Nephron progenitor cell (in vitro differentiated cells): ENCODE measurements at places on chromosomes 5 and 9.

DNA sequence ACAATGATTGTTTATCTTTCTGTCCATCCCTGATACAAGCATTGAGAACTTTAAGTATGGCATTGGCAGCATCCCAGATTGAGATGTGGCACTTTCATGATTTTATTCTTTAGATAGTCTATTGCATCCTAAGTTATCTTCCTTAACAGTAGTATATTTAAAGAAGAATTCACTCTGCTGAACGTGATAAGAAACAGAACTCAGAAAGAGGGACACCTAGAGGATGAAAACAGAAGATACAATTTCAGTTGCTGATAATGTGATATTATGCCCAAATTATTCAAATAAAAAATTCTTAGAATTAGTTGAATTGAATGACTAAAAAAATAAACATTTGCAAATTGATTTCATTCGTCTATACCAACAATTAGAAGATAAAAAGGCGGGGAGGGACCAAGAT, 218.1 kb upstream of the DMRTA1 start:
- no peaks in the 10 kb centered on the region for H3K4me1 ChIP-seq
- DNase-seq = no peak
- H3K27ac ChIP-seq = no peak overlapping the region
- no peak overlapping the region for H3K4me3 ChIP-seq
- peaks cover 5% of the 10 kb centered on the region for H3K27me3 ChIP-seq
- H3K36me3 ChIP-seq = peaks cover 7% of the 10 kb centered on the region

DNA sequence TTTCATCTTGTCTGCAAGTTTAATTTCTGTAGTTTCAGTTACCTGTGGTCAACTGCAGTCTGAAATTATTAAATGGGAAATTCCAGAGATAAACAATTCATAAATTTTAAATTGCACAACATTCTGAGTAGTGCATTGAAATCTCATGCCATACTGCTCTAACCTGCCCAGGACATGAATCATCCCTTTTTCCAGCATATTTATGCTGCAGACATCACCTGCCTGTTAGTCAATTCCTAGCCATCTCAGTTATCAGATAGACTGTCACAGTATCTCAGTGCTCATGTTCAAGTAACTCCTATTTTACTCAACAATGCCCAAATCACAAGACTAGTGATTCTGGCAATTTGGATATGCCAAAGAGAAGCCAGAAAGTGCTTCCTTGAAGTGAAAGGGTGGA, 223.0 kb upstream of the GRIA1 start:
- H3K36me3 ChIP-seq = no peaks in the 10 kb centered on the region
- H3K4me3 ChIP-seq = no peak overlapping the region
- DNase-seq = no peak
- no peak overlapping the region for H3K27ac ChIP-seq
- H3K4me1 ChIP-seq = no peaks in the 10 kb centered on the region

DNA sequence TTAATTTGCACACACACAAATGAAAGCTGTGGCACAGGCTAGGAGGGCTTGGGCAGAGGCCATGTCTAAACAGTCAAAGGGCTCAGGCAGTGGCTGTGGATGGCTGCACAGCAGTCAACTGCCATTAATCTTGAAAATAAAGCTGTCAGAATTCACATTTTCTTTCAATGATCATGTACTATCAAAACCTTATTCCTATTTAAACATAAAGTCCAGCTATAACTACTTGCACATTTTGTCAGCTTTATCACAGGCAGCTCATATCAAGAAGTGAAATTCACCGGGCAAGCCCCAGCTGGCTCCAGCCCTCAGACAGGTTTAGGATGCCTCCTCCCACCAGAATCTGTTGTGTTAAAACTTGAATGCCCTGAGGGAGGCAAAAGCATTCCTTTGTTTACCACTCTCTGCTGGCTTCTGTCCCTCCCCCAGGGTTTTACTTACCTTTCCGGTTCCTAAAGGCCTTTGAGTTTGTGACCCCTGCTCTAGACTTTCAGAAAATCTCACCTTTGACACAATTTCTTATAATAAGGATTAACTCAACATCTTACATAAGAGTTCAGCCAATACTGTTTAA, 54.9 kb upstream of the GRAMD2B start:
- peaks cover 71% of the 10 kb centered on the region for H3K4me1 ChIP-seq
- peak; percentile 35 for DNase-seq
- no peaks in the 10 kb centered on the region for H3K36me3 ChIP-seq
- H3K4me3 ChIP-seq = peak overlapping the region; percentile 30
- H3K27me3 ChIP-seq = no peaks in the 10 kb centered on the region
- H3K27ac ChIP-seq = peak overlapping the region; percentile 71

- peaks cover 12% of the 10 kb centered on the region for H3K36me3 ChIP-seq
- H3K27ac ChIP-seq = no peak overlapping the region
- no peak for DNase-seq
- H3K4me3 ChIP-seq = peak overlapping the region; percentile 31
Measured at GRCh38 chr9:78295177-78295575, 1.7 kb upstream of the PSAT1 start.

GRCh38 chr9:123096987-123097386, 63.5 kb downstream of the GPR21 start:
- H3K27ac ChIP-seq = no peak overlapping the region
- H3K4me3 ChIP-seq = no peak overlapping the region

DNA sequence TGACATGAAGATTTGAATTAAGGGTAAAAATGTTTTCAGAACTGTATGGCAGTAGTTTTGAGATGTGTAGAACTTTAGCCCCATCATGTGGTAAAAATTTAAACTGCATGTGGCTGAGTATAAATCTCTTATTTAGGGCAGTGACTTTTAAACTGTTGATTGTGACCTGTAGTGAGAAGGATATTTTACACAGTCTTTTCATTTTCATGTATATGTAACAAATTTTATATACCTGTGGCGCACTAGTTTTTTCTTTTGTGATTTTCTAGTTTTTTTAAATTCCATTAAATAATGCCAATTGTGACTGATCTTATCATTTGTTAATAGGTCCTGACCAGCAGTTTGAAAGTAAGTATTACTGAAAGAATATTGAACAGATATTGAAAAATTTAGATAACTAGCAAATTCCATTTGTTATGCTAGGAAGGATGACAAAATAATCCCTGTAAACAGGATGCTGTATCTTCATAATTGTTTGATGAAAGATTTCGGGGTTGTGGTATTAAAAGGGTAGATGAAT, 47.2 kb downstream of the GPBP1 start:
- peaks cover 6% of the 10 kb centered on the region for H3K4me1 ChIP-seq
- H3K4me3 ChIP-seq = no peak overlapping the region
- H3K27me3 ChIP-seq = no peaks in the 10 kb centered on the region
- H3K36me3 ChIP-seq = peaks cover 44% of the 10 kb centered on the region

DNA sequence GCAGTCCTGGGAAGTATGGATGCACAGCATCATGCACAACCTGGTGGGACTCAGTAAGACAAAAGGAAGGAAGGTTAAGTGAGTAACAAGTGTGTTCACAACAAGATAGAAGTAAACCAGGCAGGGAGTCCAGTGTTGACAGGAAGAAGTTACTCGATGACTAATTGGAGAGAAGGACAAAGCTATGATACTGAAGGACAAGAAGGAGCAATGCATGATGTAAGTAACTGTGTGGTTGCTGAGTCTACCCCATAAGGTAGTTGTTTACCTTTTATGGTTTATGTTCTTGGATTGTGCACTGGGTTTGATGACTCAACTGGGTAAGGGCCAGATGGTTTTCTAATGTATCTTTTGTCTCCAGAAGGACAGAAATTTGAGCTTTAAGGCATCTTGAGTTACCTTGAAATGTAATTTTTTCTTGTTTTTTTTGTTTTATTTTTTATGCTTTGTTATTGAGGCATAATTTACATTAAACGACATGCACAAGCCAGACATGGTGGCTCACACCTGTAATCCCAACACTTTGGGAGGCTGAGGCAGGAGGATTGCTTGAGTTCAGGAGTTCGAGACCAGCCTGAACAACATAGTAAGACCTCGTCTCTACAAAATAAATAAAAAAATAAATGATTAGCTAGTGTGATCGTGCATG, 89.2 kb upstream of the CAST start:
- no peak overlapping the region for H3K27ac ChIP-seq
- H3K36me3 ChIP-seq = no peaks in the 10 kb centered on the region
- H3K4me3 ChIP-seq = no peak overlapping the region

DNA sequence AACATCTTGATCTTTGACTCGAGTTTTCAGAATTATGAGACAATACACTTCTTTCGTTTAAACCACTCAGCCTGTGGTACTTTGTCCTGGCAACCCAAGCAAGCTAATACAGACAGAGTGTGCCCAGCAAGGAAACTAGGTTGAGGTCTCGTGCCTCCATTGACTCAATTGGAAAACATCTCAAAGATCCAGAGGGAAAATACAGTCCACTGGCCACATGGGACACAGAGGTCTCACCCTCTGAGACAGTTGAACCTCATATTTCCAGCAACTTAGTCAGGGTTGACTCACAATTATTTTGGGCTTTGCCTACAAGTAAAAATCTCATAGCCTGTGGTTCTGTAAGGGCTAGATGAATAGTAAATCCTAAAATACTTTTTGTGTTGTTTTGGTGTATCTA, 631.5 kb downstream of the MTRR start:
- no peaks in the 10 kb centered on the region for H3K4me1 ChIP-seq
- H3K27ac ChIP-seq = no peak overlapping the region
- no peaks in the 10 kb centered on the region for H3K27me3 ChIP-seq
- peaks cover 11% of the 10 kb centered on the region for H3K36me3 ChIP-seq
- DNase-seq = no peak

DNA sequence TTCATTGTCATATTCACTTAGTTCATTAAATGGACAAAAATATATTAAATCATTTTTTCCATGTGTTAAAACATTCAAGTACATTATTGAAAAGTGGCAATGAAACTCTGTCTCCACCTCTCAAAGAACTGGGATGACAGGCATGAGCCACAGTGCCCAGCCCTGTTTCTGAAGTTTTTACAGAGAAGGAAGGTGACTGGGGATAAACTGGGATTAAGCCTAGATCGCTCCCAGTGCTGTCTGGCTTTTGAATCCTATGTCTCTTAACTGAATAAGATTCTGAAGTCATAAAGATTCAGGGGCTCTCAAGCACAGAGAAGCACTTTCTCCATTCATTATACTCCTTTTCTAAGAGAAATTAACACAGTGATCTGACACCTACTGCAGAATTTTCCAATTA, 88.3 kb downstream of the SLC38A9 start:
- H3K4me1 ChIP-seq = peaks cover 29% of the 10 kb centered on the region
- no peak overlapping the region for H3K4me3 ChIP-seq
- DNase-seq = no peak
- no peak overlapping the region for H3K27ac ChIP-seq
- H3K27me3 ChIP-seq = no peaks in the 10 kb centered on the region

DNA sequence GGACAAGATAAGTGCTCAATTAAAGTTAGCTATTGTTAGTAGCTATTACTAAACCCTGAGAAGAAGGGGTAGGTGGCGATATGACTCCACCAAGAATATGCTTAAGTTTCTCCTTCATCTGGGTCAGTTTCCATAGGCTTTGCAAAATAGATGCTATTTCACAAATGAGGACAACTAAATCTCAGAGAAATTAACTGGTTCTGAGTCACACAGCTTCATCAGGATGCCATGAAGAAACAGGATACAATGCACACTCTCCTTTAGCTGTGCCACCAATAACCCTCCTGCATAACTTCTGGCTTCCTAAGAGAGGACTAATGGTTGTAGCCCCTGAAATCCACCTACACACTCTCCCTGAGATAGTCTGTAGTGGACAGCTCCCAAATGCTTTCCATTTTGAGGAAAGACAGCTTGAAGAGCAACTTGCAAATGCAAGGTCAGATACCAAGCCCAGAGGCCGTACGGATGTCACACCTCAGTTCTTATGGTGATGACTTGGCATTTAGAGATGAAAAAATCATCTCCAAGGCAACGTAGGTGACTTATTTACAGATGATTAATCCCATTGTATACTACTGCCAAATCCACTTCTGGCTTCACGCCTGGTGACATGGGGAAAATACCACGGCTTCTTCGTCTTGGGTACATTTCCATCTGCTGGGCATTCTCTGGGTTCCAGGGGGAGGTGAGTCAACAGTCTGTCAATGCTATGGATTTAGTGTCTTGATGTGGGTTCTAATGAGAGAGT, 251.4 kb upstream of the IL12B start:
- no peaks in the 10 kb centered on the region for H3K4me1 ChIP-seq
- H3K4me3 ChIP-seq = no peak overlapping the region
- no peaks in the 10 kb centered on the region for H3K36me3 ChIP-seq
- no peak overlapping the region for H3K27ac ChIP-seq

- H3K4me1 ChIP-seq = peaks cover 40% of the 10 kb centered on the region
- DNase-seq = peak; percentile 48
- peak overlapping the region; percentile 64 for H3K27ac ChIP-seq
- peak overlapping the region; percentile 32 for H3K4me3 ChIP-seq
- peaks cover 4% of the 10 kb centered on the region for H3K36me3 ChIP-seq
Measured at GRCh38 chr9:114180696-114181606, 25.6 kb downstream of the COL27A1 start.

DNA sequence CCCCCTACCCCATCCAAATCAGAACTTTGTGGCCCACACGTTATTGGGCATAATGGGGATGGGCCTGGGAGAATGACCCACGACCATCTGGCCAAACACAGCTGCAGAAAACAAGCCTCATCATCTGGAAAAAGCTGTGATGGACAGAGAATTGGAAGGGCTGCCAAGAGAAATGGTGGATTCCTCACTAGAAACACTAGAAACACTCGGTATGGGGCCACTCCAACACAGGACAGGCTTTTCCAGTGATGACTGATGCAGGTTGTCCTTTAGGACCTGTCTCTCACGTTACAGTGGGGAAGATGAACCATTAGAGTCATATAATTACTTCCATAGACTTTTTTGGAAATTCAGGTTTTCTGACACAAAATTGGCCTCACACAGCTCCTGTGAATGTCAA, 172.4 kb upstream of the TARS1 start:
- no peaks in the 10 kb centered on the region for H3K4me1 ChIP-seq
- no peak for DNase-seq
- no peak overlapping the region for H3K27ac ChIP-seq
- H3K36me3 ChIP-seq = no peaks in the 10 kb centered on the region

GRCh38 chr5:172699423-172699822, 58.4 kb downstream of the NEURL1B start:
- peaks cover 34% of the 10 kb centered on the region for H3K4me1 ChIP-seq
- peaks cover 83% of the 10 kb centered on the region for H3K27me3 ChIP-seq
- H3K36me3 ChIP-seq = no peaks in the 10 kb centered on the region
- no peak overlapping the region for H3K4me3 ChIP-seq
- no peak for DNase-seq

GRCh38 chr9:81174023-81174422, 515.3 kb downstream of the TLE1 start:
- H3K27ac ChIP-seq = no peak overlapping the region
- H3K27me3 ChIP-seq = no peaks in the 10 kb centered on the region
- peaks cover 6% of the 10 kb centered on the region for H3K36me3 ChIP-seq
- no peak for DNase-seq

- no peaks in the 10 kb centered on the region for H3K36me3 ChIP-seq
- H3K4me3 ChIP-seq = no peak overlapping the region
- peaks cover 4% of the 10 kb centered on the region for H3K27me3 ChIP-seq
- DNase-seq = no peak
- no peak overlapping the region for H3K27ac ChIP-seq
Measured at GRCh38 chr5:91928754-91929521, 545.8 kb upstream of the ARRDC3 start.

GRCh38 chr5:6733411-6734242, 20.4 kb downstream of the TENT4A start:
- no peaks in the 10 kb centered on the region for H3K27me3 ChIP-seq
- peaks cover 52% of the 10 kb centered on the region for H3K4me1 ChIP-seq
- peaks cover 17% of the 10 kb centered on the region for H3K36me3 ChIP-seq
- no peak for DNase-seq
